ENCODE measurements at places on chromosomes 11 and 22.

DNA sequence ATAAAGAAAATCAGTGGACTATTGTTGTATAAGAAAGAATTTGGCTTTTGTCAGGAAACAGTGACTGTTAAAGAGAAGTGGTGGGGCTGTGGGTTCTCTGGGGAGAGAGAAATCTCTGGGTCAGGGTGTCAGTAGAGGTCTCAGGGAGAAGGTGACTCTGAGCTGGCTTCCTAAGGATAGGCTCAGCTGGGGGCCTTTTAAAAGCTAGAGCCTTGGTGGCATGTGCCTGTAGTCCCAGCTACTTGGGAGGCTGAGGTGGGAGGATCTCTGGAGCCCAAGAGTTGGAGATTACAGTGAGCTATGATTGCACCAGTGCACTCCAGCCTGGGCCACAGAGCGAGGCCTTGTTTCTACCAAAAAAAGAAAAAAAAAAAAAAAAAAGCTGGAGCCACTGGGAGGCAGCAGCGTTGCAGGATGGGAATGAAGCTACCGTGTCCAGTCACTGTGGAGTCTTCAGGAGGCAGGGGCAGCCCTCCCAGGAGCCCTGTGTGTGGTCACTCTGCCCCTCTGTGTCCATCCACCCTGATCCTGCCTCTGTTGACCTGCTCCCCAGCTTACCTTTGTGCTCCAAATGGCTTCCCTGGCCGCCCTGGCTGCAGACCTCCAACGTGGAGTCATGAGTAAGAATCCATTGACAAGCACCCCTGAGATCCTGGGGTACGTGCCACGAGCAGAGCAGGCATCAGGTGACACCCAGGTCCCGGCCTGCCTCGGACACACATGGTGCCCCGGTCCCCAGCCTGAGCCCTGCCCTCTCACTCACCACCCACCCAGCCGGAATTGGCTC is 5.4 kb upstream of the MIF start:
- DNase-seq: no peak

GRCh38 chr11:47264521-47264920 is 5.4 kb upstream of the MADD start:
- DNase-seq: no peak

GRCh38 chr22:36083056-36083455 is 54.4 kb upstream of the RBFOX2 start:
- DNase-seq: no peak

GRCh38 chr11:35144136-35144741 is 5.3 kb downstream of the CD44 start:
- DNase-seq: peak; percentile 80

- peak; percentile 10 for DNase-seq
Measured at GRCh38 chr11:106077609-106078455, at the start of gene AASDHPPT. TSS of gene AASDHPPT (plus strand) at chr11:106077662. CDS start at chr11:106077711, 49 bp downstream.

GRCh38 chr11:74956397-74957015 is 7.4 kb downstream of the SPCS2 start:
- DNase-seq: no peak

DNA sequence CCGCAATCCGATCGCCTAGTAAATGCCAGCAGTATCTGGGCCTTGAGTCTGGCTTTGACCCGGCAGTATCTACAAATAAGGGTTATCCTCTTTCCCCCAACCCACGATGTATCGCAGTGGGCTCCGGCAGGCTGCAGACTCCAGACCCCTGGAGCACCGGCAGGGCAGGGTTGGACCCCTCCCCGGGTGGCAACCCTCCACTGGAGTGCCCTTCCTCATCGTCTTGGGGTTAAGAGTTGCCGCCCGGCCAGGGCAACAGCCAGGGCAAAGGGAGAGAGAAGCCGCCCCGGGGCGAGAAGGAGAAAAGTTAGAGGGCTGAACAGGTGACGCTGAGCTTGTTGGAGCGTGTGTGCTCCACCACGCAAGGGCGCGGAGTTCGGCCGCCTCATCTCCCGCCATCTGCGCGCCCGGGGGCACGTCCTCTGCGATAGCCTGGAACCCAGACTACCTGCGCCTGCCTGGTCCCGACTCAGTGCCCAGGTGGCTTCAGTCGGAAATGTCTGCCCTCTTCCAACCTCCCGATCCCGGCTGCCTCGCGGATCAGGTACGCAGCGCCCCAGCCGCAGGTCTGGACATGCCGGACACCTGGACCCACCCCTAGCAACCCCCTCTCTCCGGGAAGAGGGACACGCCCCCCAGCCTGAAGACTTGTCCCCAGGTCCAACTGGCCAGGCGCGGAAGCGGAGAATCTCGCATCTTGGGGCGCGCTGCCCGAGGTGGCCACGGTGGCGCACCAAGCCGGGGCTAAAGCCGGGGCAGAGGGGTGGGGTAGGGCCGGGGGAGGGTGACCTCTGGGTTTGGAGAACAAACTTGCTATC is 1.2 kb downstream of the DSCAML1 start:
- DNase-seq: no peak

DNA sequence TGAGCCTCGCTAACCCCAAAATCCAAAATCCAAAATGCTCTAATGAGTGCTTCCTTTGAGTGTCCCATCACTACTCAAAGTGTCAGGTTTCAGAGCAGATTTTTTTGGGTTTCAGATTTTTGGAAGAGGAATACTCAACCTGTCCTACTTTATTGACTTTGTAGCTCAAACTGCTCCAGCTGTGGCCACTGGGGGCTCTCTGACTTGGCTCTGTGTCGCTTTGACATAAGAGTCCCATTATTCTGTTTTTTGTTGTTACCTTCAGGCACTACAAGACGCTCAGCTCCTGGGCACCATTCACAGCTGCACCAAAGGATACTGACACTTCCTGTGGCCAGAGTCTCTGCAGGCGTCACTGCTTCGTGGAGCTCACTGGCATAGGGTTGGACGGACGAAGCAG is 41.1 kb downstream of the PHF21B start:
- no peak for DNase-seq

DNA sequence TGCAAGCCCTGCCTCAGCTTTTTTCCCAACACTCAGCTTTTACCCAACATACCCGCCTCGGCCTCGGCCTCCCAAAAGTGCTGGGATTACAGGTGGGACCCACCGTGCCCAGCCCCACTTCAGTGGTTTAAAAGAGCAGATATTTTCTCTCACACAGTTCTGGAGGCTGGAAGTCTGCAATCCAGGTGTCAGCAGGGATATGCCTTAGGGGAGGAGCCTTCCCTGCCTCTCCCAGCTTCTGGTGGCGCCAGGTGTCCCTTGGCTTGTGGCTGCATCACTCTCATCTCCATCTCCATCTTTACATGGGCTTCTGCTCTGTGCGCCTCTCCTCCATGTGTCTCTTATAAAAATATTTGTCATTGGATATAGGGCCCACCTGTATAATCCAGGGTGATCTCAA is 50.0 kb downstream of the MCHR1 start:
- no peak for DNase-seq

DNA sequence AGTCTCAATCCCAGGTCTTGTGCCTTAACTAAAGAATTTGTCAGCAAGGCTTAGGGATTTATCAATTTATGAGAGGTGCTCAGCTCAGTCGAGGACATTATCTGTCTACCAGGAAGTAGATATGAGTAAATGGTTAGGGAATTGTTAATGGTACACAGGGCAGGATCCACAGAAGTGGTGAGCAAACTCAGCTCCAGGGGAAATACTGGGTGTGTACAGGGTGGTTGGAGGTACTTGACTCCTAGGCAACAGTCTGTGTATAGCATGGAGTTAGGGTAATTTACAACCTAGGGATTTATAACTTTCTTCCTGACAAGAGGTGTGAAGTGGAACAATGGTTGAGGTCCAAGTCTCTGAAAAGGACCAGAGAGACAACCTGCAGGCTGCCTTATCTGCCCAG is 123.4 kb upstream of the OR9Q1 start:
- DNase-seq: peak; percentile 37

- DNase-seq: no peak
Measured at GRCh38 chr11:126163779-126164178, 47.7 kb downstream of the RPUSD4 start.

DNA sequence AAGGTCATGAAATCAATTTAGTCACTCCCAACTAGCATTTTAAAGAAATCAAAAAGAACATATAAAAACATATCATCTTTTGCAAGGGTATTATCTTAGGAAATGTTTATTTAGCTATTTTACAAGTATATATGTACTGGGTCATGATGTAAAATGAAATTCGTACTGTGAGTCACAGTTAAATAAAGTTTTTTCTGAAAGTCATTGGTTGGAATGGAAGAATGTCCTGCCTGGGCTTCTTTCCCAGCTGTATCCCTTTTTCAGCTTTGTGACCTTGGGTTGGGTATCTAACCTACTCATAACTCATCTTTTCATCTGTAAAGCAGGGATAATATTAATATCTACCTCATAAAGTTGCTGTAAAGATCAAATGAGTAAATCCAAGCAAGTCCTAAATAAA is 15.7 kb downstream of the FDX1 start:
- DNase-seq: no peak

- DNase-seq: peak; percentile 57
Measured at GRCh38 chr11:60334005-60334620, 7.1 kb downstream of the MS4A6E start.

- DNase-seq: no peak
Measured at GRCh38 chr11:61119055-61119454, 16.8 kb downstream of the CD5 start.

DNA sequence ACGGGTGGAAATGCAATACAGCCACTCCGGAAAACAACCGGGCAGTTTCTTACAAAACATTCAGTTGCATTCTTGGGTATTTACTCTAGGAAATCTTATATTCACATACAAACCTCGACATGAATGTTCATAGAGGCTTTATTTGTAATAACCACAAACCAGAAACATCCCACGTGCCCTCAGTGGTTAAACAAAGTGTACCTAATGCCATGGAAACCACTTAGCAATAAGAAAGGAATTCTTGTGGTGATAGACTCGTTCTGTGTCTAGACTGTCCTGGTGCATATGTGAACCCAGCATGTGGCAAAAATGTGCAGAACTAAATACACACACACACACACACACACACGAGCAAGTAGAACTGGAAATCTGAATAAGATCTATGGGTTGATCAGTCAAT is 1073.3 kb downstream of the TBC1D22A start:
- peak; percentile 13 for DNase-seq

- peak; percentile 76 for DNase-seq
Measured at GRCh38 chr11:75204685-75205563, 35.6 kb upstream of the TPBGL start.

DNA sequence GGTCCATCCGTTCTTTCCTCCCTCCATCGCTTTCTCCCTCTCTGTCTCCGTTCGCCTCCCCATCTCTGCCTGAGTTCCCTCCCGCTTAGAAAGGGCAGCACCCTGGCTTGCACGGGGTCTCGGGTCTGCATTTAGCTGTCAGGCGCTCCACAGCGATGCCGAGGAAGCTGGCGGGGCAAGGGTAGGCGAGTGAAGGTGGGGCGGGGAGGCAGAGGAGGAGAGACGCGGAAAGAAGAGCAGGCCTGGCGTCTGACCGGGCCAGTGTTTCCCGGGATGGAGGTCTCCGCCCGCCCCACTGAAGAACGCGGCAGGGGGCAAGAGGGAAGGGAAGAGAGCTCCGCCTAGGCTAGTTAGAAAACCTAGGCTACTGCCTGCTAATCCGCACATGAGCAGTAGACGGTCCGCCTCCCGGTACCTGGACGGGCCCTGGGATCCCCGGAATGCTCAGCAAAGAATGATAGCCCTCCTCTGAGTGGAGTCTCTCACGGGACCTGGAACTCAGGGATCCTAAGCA is 3922.5 kb upstream of the OR11H1 start:
- no peak for DNase-seq

DNA sequence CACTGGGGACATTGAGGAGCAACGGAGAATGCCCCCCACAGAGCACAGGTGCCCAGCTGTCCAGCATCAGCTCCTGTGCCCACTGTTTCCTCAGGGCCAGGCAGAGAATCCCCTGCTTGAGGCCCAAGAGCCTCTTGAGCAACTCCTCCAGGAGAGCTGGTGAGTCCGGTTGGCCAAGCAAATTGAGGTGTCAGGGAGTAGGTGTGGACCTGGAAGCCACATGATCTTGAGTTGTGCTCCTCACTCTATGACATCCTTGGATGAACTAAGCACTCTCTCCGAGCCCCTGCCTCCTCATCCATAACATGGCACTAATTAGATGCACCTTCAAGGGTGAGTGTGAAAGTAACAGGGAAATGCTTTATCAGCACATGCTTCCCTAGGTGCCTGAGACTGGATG is 121.3 kb downstream of the DBX1 start:
- DNase-seq: no peak

All from RWPE1 (cell line).